GM19239 (cell line): ENCODE measurements at places on chromosomes 12 and 14.

DNA sequence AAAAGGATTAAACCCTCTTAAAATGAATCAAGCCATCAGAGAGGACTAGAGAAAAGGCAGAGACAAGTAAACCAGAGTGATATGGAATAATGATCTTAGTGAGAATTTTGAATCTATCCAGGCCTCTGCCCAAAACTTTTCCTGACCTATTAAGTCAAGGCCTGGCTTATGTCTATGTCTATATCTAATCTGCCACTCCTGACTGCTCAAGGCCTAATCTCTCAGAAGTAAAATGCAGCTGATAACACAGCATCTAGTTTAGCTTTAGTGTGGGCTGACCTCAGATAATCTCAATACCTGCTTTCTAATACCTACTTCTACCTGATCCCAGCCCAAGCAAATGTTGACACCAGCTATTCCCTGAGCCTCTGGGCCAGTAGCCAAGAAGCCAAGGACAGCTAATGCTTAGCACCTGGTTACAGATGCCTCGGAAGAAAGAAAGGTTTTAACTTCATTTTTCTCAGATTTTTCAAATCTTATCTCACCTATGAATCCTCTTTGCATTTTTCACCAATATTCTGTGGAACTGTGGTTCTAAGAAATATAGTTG is 1472.5 kb upstream of the SEL1L start:
- DNase-seq: no peak

DNA sequence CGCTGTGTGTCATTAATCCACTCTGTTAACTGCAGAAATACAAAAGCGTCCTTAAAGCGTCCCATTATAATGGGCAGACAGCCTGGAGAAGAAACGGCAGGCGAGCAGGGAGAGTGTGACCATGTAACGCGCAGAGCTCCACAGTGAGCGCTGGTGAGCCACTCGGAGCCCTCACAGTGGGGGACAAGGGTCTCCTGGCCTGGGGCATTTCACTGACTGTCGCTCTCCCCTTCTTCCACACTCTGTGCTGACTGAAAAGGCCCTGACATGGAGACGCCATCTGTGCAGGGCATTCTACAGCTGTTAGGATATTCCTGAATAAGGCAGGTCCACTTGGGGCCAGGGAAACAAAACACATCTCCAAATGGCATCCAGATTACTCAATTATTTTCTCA is 24.2 kb downstream of the CCDC92 start:
- DNase-seq: no peak

GRCh38 chr14:102825307-102826095 is 48.3 kb downstream of the TRAF3 start:
- no peak for DNase-seq

DNA sequence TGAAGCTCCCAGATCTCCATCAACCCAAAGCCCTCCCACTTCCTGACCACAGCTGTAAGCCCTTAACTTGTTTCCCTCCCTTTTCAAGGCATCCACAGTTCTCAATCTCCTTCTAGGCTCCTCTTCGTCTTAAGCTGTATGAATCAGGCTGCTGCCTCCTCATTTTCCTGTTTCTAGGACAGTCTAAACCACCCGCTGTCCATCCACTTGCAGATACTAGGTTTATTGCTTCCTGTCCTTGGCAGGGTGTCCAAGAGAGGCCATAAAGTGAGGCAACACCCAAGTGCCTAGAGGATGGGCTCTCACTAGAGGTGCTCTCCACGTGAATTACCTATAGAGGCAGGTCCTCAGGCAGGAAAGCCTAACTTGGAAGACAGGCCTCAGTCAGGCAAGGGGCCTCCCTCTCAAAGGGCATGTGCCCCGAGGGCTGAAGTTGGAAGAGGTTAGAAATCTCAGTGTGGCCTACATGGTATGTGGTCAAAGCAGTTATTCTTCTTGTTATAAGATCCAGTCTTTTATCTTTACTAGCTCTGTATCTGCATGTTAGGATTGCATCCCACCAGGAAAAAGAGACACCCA is 8.8 kb upstream of the TMEM106C start:
- no peak for DNase-seq

GRCh38 chr12:560691-561390 is 101.1 kb downstream of the B4GALNT3 start:
- DNase-seq: no peak

DNA sequence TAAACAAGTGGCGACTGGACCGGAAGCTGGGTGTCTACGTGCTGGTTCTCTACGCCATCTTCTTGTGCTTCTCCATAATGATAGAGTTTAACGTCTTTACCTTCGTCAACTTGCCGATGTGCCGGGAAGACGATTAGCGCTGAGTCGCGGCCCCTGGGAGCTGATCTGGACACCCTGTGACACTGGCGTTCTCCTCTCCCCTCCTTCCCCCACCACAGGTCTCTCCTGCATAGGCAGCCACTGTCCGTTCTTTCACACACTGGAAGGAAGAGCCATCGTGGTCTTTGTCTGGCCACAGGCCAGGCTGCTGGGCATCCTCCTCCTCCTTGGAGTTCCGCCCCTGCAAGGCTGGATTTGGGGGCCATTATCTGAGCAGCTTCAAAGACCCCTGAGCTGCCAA is 20.1 kb upstream of the RIN3 start:
- no peak for DNase-seq

- no peak for DNase-seq
These were observed 79.1 kb upstream of the PTGDR start for GRCh38 chr14:52188381-52188780.

DNA sequence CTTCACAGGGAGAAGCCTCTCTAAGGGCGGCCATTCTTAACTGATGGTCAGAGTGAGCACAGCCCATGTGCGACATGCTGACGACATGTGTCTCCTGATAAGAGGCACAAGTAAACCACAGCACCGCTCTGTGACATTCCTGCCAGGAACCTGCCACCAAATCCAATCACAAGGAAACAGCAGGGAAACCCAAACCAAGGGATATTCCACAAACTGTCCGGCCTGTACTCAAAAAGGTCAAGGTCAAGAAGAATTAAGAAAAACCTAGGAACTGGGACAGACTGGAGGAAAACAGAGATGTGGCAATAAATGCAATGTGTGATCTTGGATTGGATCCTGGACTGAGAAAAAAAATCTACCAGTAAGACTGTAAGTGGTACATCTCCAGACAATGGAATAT is 91.9 kb downstream of the SYNE3 start:
- DNase-seq: no peak

DNA sequence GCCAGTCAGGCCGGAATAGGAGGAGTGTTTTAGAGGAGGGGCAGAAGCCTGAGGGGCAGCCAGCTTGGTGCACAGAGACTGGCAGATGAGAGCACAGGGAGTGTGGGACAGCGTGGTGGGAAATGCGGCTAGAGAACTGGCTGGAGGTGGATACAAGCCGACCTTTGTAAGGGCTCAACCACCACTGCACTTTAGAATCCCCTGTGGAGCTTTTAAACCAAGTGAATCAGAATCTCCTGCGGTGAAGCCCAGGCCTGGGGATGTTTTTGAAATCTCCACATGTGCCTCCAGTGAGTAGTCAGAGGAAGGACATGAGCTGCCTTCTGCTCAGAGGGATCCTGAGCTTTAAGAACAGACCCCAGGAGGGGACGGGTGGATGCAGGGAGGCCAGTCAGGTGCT is 10.9 kb upstream of the PCED1B start:
- no peak for DNase-seq

- DNase-seq: no peak
These were observed 54.3 kb downstream of the DENND5B start for GRCh38 chr12:31536672-31537071.

- no peak for DNase-seq
These were observed 235.8 kb downstream of the KSR2 start for GRCh38 chr12:117732761-117733548.

DNA sequence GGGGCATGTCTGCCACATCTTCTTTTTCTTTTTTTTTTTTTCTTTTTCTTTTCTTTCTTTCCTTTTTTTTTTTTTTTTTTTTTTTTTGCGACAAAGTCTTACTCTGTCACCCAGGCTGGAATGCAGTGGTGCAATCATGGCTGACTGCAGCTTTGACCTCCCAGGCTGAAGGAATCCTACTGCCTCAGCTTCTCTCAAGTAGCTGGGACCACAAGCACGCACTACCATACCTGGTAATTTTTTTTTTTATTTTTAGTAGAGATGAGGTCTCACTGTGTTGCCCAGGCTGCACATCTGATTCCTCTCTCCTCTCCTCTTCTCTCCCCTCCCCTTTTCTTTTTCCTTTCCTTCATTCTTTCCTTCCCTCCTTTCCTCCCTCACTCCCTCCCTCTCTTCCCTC is 18.5 kb downstream of the SLC15A5 start:
- DNase-seq: no peak

DNA sequence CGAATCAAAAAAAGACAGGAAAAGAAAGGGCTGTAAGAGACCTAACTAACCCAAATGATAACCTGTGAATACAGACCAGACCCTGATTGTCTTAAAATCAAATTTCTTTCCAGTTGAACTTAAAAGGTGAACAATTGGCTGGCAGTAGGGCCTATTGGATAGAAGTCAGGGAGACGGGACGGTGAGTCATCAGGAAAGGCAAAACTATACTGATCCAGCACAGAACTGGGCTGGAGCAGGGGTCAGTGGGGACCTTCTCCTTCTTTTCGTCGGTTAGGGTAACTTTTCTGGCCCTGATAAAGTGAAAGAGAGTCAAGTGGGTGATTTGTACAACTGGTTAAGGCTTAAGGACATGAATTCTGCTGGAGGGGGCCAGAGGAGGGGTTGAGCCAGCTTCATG is 84.9 kb upstream of the OTX2 start:
- no peak for DNase-seq

- no peak for DNase-seq
These were observed 12.6 kb downstream of the TUBA1C start for GRCh38 chr12:49277466-49277865.

- DNase-seq: no peak
These were observed 8.0 kb downstream of the ZBTB39 start for GRCh38 chr12:56998316-56998715.

GRCh38 chr12:81758421-81759189 is 545 bp downstream of the PPFIA2 start:
- no peak for DNase-seq

DNA sequence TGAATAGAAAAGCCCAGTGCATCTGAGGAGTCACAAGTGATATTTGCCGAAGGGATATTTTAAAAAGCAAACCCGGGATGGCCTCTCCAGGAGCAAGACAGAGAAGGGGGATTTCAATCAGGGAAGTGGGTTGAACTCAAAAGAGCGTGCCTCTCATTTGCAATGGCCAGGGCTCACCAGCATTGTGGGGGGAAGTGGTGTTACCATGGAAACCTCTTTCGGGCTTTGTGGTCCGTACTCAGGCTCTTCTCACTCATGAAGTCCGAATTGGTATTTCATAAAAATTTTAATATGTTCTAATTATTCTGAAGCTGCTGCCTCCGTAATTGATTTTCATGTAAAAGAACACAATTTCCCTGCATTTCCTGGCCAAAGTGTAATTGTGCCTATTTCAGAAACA is 79.8 kb downstream of the SLC15A4 start:
- no peak for DNase-seq

GRCh38 chr14:35786856-35787255 is 22.2 kb downstream of the RALGAPA1 start:
- no peak for DNase-seq

GRCh38 chr14:75562089-75562488 is 16.3 kb upstream of the FLVCR2 start:
- DNase-seq: no peak

- no peak for DNase-seq
These were observed 789 bp upstream of the VWF start for GRCh38 chr12:6125310-6125608.

DNA sequence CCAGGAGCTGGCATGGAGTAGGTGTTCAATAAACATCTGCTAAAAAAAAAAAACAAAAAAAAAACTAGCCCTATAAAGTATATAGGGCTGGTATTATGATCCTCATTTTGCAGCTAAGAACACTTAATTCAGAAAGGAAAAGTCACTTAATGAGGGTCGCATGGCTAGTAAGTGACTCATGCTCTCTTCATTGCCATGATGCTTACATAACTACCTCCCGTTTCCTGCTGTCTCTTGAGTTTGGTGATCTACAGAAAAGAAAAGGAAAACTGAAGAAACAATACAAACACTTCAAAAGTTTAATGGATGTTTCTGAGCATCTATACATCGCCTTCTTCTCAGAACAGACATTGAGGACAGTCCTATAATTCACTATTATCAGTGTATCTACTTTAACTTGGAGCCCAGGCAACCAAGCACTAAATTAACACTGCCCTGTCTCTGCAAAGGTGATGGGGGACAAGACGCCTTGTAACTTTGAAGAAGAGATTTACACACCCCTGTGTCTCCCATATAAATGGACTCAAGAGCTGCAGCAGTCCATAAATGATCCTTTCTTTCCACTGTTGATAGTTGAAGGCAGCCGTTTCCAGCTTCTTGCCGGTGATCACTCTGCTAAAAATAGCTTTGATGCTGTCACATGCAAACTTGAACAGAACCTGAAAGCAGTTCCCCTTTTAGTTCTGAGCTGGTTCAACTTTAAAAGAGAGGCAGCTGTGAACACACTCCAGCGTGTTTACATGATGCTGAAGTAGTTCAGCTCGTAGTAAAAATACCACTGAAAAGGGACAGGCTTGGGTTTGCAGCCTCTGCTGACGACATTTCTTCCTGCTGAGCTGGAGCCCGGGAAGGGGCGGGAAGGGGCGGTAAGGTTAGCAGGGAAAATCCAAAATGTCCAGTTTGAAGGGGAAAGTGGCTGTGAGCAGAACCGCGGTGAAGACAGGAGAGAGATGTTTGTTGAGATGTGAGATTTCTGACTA is 113.3 kb downstream of the FOXN3 start:
- peak; percentile 39 for DNase-seq

DNA sequence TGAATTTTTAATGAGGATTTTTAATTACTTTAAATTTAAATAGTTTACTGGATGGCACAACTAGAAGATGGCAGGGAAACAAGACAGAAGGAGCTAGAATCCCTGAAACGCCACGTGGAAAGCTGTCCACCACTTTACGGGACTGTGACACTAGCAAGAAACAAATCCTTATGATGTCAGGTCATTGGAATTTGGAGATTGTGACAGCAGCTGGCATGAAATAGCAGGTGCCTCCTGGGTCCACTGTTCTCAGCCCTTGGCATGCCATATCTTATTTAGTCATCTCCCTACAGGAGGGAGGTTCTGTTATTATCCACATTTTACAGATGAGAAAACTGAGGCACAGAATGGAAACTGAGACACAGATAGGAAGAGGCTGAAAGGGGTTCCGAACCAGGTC is 113.8 kb downstream of the BCL11B start:
- DNase-seq: no peak
